ENCODE measurements at places on chromosomes 3 and 15.
A peak's percentile ranks its signal among the peaks of the same experiment; 100 is the strongest.

GRCh38 chr3:197692641-197693040 lies 44.1 kb downstream of the RUBCN start:
- no peak for DNase-seq

DNA sequence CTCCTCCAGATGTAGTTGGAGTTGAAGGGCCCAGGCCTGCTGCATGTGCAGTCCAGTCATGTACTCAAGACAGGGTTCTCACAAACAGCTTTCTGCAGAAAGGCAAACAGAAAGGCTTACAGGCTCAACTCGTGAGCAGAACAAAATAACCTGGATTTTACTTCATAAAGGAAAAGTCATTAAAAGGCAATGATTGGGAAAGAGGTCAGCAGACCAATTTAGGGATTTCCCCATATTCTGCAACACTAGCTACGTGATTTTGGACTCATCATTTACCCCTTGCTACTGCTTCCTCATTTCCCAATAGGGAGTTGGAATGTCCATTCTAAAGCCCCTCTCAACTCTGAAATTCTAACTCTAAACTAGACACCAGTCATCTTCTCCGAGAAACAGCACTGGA lies 18.1 kb downstream of the METTL6 start:
- no peak for DNase-seq

DNA sequence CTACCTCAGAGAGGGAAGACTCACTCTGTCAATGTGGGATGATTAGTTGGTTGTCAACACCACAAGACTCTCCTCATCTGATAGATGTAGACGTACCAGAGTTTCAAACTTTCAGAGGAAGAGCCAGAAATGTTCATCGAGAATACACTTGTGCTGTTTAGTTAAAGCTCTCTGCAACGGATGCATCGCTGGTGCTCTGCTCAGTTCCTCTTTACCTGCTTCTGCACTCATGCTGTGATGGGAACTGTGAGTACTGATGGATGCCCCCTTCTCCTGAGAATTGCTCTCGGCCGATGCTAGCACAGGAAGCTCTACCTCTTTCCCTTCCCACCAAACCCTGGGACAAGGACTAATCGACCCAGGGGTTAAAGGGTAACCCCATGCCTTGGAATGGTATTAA lies 51.8 kb upstream of the CCDC54 start:
- DNase-seq = no peak

DNA sequence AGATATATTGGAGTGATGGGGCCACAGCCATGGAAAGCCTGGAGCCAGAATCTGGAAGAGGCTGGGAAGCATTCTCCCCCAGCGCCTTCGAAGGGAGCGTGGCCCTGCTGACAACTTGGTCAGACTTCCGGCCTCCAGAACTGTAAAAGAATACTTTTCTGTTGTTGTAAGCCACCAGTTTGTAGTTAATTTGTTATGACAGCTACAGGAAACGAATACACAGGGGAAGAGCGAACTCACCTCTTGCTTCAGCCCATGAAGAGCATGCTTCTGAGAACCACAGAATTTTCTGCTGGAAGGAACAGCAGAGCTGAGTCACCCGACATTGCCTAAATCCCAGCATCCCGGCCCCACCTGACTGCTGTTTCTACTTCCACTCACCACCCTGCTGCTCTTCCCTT lies 501.7 kb downstream of the SHQ1 start:
- DNase-seq = no peak

DNA sequence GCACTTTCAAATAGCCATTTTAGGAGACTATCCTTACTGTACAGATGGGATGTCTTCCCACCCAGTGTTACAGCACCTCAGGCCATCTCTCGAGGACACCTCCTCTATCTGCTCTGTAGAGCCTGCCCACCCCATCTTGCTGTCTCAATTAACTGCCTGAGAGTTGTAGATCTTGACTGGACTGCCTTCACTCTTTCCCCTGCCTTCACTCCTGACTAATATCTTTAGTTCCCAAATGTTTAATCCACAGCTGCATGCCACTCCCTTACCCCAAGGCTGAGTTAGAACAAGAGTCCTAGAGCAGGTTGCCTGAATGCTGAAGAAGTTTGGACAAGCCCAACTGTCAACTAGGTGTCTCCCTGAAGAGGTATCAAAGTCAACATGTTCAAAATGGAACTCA lies 1.3 kb upstream of the PP2D1 start:
- DNase-seq = no peak

- DNase-seq = no peak
Measured at GRCh38 chr15:56832125-56832524, 86.3 kb upstream of the TCF12 start.

DNA sequence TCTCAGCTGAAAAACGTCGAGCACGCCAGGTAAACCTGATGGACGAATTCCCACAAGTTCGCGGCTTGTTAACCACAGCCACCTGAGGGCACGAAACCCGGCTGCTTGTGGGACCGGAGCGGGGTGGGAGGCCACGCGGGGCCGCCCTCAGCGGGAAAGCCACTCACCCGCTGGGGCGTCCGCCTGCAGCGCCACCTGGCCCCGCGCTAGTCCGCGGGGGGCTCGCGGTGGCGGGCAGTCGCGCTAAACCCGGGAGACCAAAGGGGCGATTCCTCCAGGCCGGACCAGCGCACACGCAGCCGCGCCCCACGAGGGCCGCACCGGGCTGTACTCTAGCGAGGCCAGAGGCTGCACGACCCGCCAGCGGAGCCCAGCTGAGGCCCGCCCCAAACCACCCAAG lies 15.7 kb upstream of the CFAP161 start:
- no peak for DNase-seq

- DNase-seq = no peak
Measured at GRCh38 chr15:80343554-80343992, 60.6 kb upstream of the ARNT2 start.

DNA sequence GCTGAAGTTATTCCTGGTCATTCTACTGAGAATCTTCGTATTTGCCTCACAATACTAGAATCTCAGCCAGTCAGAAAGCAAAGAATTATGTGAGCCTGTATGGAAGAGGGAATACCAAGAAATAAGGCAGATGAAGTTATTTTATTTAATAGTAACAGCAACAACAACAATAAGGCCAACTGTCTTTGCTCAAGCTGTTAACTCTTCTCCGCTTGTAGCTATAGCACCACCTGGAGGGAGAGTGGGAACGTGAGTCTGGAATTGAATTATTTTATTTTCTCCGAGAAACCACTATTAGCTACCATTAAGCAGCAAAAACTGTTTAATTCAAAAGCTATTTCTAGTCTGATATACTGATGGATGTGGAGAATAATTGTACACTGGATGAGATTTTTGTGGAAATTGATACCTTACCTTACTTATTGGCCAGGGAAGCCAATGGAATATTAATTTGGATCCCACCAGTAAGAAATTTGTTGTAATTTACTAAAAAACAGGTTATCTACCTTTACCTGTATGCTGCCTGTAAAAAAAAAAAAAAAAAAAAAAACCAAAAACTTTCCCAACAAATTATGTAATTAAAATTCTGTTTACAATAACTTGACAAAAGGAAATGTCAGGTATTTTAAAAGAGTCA lies 50.1 kb downstream of the CALML4 start:
- DNase-seq = peak; percentile 24

- DNase-seq = no peak
Measured at GRCh38 chr3:25257026-25257425, 171.0 kb upstream of the RARB start.

GRCh38 chr3:193269343-193270028 lies 28.5 kb downstream of the PLAAT1 start:
- no peak for DNase-seq

GRCh38 chr3:53312832-53313231 lies 34.5 kb downstream of the DCP1A start:
- no peak for DNase-seq

DNA sequence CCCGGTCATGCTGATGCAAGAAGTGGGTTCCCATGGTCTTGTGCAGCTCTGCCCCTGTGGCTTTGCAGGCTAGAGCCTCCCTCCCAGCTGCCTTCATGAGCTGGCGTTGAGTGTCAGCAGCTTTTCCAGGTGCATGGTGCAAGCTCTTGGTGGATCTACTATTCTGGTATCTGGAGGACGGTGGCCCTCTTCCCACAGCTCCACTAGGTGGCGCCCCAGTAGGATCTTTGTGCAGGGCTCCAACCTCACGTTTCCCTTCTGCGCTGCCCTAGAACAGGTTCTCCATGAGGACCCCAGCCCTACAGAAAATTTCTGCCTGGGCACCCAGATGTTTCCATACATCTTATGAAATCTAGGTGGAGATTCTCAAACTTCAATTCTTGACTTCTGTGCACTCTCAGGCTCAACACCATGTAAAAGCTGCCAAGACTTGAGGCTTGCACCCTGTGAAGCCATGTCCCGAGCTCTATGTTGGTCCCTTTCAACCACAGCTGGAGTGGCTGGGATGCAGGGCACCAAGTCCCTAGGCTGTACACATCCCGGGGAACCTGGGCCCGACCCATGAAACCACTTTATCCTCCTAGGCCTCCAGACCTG lies 238.4 kb upstream of the MDFIC2 start:
- DNase-seq = peak; percentile 60

DNA sequence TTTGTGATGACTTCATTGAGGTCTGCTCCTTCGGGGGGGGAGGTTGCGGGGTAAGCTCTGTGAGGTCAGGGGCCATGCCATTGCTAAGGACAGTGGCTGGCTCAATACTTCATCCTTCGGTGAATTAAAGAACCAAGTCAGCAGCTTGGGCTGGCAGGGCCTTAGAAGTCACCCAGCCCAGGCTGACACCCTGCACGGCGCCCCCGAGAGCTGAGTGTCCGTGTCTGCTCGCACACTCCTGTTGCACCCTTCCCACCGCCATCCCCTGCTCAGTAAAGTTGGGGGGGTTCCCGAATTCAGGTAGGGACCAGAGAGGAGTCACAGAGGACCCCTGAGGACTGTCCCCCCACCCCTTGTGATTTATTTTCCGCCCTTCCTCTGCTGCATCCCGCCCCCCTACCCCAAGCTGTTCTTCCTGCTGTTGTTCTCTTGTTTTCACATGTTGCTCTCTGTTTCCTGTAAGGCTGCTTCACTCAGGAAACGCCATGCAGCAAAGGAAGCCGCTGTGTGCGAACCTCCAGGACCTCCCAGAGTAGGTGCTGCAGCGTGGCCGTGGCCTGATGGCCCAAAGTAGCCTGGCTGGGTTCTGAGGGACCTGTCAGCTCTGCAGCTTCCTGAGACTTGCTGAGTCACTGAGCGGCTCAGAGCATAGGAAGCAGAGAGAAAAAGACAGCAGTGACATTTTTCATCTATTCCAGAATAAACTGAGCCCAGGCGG lies 14.4 kb downstream of the EFCC1 start:
- DNase-seq = peak; percentile 48

DNA sequence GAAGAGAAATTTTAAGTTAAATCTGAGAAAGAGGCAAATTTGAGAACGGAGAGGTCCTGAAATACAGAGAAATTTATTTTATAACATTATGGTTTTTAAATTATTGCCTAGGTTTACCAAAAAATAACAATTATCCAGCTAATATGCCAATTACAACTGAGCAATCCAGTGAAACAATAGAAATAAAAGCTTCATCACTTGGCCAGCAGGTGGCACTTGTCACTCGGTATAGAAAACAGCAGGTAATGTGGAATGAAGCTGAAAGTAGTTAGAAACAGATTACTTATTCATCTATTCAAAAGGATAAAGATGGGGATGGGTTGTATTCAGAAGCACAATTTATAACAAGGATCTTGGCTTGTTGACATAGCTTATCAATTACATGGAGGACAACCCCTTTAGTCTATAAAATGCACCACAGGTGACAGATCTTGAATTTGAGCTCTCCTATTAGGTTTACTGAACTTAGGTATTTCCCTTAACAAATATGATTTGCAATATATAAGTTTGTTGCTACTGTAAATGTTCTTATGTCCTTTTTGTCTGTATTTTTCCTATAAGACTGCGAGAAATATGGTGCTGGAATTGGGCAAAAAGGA lies 70.1 kb upstream of the GUCA1C start:
- peak; percentile 38 for DNase-seq

DNA sequence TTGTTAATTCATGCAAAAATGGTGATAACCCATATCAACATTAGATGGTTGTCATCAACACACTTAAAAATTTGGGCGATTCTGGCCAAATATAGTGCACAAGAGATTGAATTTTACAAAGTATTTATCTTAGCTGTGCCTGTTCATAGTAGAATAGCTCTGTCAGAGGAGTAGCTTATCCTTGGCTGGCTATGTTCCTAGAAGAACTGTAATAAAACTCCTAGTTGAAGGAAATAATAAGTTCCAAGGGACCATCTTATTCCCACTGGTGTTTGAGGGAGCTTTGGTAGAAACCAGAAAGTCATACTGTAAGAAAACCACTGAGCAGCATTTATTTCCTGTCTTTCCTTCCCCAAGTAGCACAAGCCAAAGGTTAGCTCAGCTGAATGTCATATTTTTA lies 201.8 kb downstream of the GRM7 start:
- DNase-seq = no peak

- no peak for DNase-seq
Measured at GRCh38 chr3:119550192-119550910, 9.1 kb downstream of the CD80 start.

DNA sequence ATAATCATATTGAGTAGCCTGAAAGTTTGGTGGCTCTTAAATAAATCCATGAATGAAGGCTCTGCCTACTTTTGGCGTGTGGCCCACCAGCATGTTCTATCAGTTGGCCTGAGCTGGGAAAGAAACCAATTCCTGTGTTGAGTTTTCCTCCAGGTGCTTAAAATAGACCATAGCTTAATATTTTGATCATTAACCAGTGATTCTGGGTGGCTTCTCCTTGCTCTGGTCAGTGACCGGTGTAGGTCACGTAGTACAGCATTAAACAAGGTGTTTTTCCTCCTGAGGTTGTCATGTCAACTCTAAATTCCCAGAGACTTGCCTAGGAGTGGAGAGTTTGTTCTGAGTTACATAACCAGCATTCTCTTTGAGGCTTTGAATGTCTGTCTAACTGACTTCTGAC lies 1.3 kb downstream of the HHLA2 start:
- DNase-seq = no peak

DNA sequence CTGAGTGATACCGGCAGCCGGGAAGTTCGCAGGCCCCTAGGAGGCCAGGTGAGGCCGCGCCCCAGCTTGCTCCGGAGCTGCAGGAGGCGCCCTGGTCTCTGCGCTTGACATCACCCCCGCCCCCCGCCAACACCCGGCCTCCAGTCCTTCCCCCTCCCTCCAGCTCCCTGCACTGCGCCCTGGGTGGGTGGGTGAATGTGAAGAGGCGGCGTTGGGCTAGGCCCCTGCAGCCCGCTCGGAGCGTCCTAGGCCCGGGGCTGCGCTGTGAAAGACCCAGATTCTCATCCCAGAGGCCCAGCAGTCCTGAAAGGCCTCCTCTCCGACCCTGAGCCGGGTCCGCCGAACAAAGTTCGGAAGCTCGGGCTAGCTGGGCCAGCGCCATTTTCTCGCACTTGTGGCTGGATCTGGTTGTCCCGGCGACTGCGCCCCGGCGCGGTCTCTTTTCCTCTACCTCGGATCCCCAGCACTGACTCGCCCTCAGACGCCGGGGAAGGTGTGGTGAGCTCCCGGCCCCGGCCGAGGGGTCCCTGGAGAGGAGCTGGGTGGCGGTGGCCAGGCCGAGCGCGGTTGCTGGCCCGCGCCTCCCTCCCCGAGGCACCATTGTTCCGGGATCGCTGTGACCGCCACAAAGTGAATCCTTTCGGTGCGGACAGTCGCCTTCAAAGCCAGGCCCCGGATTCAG lies 12.9 kb downstream of the ZIC4 start:
- DNase-seq = no peak

- DNase-seq = no peak
Measured at GRCh38 chr15:89186803-89187202, 34.6 kb downstream of the RLBP1 start.
